Activated CD8-positive, alpha-beta memory T cell treated with anti-CD3 and anti-CD28 coated beads for 4 hours (primary cell): ENCODE measurements at places on chromosomes 2 and 18.

DNA sequence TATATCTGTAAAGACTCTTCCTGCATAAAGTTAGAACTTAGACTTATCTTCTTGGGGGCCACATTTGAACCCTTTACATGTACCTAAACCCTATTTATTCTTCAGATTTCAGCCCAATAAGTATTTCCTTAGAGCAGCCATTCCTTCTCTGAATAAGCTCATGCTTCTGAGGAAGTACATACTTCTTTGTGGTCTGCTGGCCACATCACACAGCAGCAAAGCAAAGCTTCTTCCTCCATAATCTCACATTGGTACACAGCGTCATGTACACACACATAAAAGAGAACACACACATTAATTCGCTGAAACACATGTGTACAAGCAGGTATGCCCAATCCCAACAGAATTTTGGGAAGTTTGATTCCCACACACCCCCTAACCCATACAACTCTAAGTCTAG is 331.0 kb downstream of the CDH2 start:
- no peak for DNase-seq

- no peak for DNase-seq
Measured at GRCh38 chr2:133241224-133241571, 327.1 kb downstream of the NCKAP5 start.

- no peak for DNase-seq
Measured at GRCh38 chr18:77167251-77167650, 34.7 kb upstream of the MBP start.

DNA sequence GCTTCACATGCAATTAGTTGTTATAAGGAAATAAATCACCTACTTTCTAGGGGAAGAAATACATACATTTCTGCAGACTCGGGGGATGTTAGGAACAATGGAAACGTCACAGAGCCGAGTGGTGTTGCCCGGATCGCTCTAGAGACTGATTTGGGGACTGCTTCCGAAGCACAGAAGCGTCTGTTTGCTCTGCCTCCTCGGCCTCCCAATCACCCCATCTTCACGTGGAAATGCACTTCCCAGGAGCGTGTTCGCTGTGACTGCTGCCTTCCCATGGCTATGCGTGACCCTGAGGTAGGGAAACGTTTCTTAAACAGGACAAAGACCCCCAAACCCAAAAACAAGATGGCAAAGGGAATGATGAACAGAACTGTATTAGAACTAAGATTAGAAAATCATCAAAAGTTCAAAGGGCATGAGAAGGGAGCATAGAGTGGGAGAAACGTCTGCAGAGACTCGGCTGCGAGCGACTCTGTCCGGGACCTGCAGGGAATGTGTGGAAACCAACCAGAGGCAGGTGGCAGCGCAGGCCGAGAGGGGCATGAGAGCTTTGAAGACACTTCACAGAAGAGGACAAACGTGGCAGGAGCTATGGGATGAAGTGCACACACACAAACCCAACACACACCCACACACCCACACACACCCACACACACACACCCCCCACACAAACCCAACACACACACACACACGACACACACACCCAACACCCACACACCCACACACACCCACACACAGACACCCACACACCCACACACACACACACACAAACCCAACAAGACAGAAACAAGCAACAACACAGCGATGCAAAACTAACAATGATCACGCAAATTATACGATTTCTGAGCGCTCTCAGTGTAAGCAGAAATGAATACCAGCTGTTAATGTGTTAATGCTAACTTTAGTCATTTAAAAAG is 41.3 kb downstream of the RTP5 start:
- DNase-seq: no peak

DNA sequence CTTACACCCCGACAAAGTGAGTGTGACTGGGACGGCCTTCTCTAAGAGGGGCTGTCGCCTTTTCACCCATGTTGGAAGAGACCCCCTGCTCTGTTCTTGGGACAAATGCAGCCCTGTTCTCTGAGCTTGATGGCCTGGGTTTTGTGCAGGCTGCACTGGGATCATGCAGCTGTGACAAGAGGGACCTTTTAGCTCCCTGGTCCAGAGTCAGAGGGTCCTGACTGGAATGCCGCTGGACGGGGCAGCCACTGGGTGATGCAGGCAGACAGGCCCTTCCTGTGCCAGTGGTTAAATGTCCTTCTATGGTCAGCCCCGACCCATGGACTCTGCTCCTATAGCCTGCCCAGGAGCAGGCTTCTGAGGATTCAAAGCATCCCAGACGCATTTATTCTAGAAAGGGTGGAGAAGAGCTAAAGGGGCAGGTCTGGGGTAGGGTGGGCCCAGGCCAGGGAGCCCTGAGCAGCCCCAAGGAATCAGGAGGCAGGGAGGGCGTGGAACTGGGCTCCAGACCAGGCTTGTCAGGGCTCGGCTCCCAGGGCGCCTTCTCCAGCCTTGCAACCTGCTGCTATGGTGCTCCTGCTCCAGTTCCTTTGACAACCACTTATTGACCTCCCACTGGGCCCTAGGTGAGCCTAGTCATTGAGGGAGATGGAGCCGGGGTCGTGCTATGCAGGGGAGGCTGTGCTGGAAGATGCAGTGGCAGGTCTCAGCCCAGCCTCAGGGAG is 277.9 kb upstream of the HS6ST1 start:
- no peak for DNase-seq

DNA sequence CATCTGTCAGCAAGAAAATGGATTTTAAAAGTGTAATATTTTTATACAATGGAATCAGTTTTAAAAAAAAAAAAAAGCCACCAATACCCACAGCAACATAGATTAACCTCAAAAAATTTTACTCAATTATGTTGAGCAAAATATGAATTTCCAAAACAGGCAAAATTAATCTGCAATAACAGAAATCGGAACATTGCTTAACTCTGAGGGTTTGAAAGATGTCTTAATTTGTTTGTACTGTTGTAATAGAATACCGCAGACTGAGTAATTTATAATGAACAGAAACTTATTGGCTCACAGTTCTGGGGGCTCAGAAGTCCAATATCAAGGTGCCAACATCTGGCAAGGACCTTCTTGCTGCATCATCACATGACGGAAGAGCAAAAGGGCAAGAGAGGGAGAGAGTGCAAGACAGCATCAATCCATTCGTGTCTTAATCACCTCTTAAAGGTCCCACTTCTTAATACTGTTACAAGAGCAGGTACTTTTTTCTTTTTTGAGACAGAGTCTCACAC is 31.8 kb upstream of the TNFAIP6 start:
- no peak for DNase-seq

DNA sequence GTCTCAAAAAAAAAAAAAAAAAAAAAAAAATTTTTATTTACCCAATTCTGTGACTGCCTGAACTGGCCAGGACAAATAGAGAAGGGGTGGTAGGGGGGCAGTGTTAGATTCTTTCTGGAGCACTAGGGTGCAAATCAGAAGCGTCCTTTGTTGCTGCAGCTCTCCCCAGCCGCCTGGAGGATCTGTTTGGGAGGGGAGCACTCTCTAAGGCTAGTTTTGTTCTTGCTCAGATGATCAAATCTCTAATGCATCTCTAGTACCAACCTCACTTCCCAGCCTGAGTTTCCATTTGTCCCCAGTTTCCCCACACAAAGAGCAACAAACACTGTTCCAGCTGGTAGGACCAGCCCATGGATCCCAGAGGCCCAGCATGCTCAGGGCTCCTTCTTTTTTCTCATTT is 83.0 kb downstream of the GBX2 start:
- DNase-seq: no peak

DNA sequence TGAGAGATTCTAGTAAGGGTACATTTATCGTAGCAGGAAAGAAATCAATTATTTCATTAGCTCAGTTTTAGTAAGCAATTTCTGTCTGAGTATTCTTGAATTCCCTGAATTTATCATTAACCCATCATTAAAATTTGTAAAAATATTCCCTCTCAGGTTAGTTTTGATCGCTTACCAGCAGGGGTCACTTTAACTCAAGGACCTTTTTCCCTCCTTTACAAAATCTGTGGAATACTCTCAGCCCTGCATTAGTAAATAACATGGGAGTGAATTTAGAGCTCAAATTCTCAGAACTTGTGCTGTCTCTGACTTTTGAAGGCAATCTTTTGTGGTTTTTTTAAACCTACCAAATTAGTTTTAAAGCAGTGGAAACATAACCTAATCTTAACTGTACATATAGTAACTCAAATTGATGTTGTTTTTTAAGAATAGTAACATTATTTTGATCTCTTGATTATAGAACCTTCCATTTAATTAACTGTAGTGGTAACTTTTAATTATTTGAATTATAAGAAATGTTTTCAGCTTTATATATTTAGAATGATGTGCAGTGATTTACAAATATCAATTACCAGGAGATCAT is 97.2 kb downstream of the AGPS start:
- no peak for DNase-seq

DNA sequence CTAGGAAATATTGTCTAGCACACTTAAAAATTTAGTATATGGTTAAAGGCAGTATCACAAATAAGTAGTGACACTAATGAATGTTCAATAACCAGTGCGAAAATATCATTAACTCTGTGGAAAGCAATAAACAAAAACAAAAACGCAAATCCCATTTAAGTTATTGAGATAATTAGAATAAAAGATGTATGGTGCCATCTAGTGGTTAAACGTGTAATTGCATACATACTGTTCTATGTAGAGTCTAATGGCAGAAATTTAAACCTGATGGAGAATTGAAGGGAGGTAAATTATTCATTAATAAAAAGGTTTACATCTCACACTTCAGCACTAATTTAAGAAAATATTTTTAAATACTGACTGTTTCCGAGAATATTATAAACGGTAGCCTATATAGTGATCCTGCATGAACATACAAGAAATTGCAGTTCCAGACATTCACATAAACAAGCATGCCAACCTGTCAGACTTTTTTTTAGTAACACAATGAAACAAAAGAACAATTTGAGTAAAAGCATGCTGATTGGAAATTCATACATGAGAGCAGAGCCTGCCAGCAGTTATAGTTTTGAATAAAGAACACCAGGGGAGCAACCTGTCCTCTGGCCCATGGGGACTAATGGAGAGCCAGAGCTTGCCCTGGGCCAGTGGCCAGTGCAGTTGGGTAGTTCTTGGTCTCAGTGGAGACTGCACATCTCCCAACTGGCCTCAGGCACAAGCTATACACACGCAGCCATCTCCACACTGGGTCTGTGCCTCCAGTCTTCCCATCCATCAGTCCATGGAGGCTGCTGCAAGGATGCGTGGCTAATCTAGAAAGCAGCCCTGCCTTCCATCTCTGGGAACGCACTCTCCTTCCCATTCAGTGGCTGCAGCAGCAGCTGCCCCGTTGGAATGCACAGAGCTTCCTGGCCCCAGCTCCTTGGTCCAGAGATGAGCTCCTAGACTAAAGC is 28.0 kb downstream of the GCG start:
- DNase-seq: no peak
